Endothelial cell of umbilical vein (primary cell): ENCODE measurements at places on chromosomes 6 and 20. TPM values are rescaled to one million over a fixed set of nuclear protein-coding genes. Genes with fewer than 3 reads are reported as not detected.
A peak's percentile ranks its signal among the peaks of the same experiment; 100 is the strongest.

DNA sequence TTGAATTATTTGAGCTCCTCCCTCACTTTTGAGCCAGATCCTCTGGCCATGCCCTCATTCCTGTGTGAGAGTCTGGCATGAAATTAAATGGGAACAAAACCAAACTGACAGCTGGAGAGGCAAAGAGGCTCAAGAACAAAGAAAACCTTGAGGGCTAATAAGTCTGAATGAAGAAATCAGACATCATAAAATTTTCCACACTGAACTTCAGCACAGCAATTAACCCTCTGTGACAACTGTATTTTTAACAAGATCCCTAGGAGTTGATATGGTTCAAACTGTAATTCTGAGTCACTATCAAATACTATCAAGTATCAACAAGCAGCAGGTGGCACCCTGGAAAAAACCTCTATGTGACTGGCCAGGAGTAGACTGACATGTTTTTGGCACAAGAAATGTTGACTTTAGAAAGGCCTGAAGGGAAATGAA lies 109.4 kb upstream of the EMILIN3 start:
- peaks cover 12% of the 10 kb centered on the region for H3K4me1 ChIP-seq
- no peak overlapping the region for H3K27ac ChIP-seq
- peak; percentile 97 for DNase-seq
- no peak overlapping the region for H3K4me3 ChIP-seq

The ATAT1 gene
- polyA plus RNA-seq: 17.4 and 19.4 TPM in 2 replicates

DNA sequence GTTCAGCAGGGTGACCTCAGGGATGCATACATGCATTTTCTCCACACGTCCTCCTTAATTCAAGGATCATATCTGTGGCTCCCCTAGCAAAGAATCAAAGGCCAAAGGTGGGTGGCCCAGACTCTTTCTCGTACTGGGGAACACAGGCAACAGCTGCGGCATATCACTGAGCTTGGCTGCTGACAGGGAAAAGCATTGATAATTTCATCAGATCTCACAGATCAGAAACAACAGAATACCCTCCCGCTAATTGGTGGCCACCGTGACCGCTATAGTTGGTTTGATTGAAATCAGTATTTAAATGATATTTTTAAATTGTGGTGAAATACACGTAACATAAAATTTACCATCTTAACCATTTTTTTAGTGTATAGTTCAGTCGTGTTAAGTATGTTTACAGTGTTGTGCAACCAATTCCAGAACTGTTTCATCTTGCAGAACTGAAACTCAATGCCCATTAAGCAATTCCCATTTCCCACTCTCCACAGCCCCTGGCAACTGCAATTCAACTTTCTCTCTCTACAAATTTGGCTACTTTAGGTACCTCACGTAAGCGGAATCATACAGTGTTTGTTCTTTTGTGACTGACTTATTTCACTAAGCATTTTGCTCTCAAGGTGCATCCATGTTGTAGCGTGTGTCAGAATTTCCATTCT lies 74.7 kb upstream of the TMEM170B start:
- H3K27me3 ChIP-seq: no peaks in the 10 kb centered on the region
- no peak overlapping the region for H3K4me3 ChIP-seq
- no peaks in the 10 kb centered on the region for H3K4me1 ChIP-seq

The AKAP12 gene
- polyA plus RNA-seq: 36.4 and 46.9 TPM in 2 replicates

The NMBR gene
- 0.08 TPM in 1 of 2 replicates, not detected in the other for polyA plus RNA-seq

The HLA-DRA gene
- not detected in 2 replicates for polyA plus RNA-seq

GRCh38 chr6:2385471-2385983 lies 140.1 kb upstream of the GMDS start:
- H3K36me3 ChIP-seq: no peaks in the 10 kb centered on the region
- no peak overlapping the region for H3K4me3 ChIP-seq
- no peak for DNase-seq
- no peaks in the 10 kb centered on the region for H3K4me1 ChIP-seq

DNA sequence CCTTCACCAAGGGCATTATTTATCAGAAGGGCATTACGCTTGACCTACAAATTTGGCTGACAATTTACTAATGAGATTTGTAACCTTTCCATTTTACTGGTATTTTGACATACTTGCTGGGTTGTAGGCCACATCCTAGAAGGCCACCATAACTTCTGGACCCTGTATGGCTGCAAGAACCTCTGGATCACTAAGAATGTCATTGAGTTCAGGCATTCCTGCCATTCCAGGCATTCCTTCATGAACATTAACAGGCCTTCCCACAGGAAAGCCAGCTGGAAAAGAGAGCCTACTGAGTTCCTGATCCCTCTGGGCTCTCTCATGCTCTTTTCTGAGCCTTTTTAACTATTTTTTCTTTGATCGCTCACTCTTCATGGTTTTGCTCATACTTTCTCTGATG lies 28.4 kb upstream of the SLC35A1 start:
- no peaks in the 10 kb centered on the region for H3K27me3 ChIP-seq
- H3K4me1 ChIP-seq: no peaks in the 10 kb centered on the region
- DNase-seq: no peak
- no peak overlapping the region for H3K4me3 ChIP-seq
- H3K27ac ChIP-seq: no peak overlapping the region

The COL9A1 gene
- not detected in 2 replicates for polyA plus RNA-seq

- no peaks in the 10 kb centered on the region for H3K27me3 ChIP-seq
- no peak for DNase-seq
- no peak overlapping the region for H3K27ac ChIP-seq
- no peaks in the 10 kb centered on the region for H3K36me3 ChIP-seq
- no peak overlapping the region for H3K4me3 ChIP-seq
These were observed 969.1 kb downstream of the KIF16B start for GRCh38 chr20:15603978-15604805.

DNA sequence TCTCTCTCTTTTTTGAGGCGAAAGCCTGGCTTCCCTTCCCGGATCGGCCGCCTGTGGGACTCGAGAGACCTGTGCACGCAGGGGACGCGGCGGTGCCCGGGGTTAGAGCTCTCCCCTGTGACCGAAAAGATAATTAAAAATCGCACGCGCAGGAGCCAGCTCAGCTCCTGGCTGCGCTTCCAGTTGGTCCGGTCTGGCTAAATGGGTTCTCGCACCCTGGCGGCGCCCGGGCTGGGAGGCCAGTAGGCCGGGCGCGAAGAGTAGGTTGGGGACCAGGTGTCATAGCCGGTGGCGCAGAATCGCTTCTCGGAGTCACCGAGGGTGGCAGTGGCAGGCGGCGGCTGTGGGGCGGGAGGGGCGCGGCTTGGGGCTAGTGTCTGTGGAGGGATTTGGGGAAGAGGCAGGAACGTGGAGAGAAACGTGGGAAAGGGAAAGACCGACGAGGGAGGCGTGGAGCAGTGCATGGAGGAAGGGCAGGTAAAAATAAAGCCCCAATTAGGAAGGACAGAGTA lies 41.9 kb upstream of the SUPT3H start:
- DNase-seq: peak; percentile 22
- H3K36me3 ChIP-seq: no peaks in the 10 kb centered on the region
- H3K27ac ChIP-seq: no peak overlapping the region
- H3K4me3 ChIP-seq: no peak overlapping the region
- peaks cover 17% of the 10 kb centered on the region for H3K4me1 ChIP-seq
- H3K27me3 ChIP-seq: peaks cover 69% of the 10 kb centered on the region

GRCh38 chr6:6486595-6486994 lies 101.9 kb upstream of the LY86 start:
- H3K4me1 ChIP-seq: no peaks in the 10 kb centered on the region
- H3K36me3 ChIP-seq: no peaks in the 10 kb centered on the region
- H3K27ac ChIP-seq: no peak overlapping the region
- no peak for DNase-seq
- no peaks in the 10 kb centered on the region for H3K27me3 ChIP-seq
- H3K4me3 ChIP-seq: no peak overlapping the region

The ISM1 gene
- not detected in 2 replicates for polyA plus RNA-seq

The LIN28B gene
- not detected in 2 replicates for polyA plus RNA-seq

DNA sequence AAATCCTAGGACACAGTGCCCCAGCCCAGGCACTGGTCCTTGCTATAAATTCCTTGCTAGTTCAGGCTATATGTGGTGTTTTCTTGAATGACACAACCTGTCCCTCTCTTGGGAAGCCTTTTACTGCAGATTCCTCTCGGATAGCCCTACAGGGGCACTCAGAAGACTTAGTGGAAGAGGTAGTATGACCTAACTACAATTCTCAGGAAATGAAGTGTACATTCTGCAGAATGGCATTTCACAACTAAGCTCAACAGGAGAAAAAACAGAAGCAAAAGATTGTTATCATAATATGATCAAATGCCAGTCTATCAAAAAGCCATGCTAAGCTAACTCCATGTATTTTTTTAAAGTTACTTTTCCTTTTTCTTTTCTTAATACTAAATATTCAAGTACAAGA lies 66.3 kb upstream of the FBXL4 start:
- no peaks in the 10 kb centered on the region for H3K27me3 ChIP-seq
- no peak for DNase-seq
- H3K36me3 ChIP-seq: no peaks in the 10 kb centered on the region
- no peak overlapping the region for H3K27ac ChIP-seq
- no peaks in the 10 kb centered on the region for H3K4me1 ChIP-seq

DNA sequence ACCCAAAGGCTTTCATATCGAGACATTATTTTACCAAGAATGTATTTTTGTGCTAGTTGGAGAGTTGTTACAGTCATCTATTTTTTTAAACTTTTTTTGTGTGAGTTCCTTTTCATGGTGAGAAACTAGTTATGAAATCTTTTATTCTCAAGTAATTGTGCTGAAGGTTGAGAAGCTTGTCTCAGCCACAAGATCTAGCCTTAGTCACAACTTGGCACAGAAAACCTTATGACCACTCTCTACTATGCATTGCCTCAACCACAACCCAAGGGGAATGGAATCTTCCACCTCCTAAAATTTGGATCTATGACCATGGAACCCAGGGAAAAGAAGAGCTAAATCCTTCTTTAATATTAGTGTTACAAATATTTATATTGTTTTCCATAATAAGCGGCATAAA lies 58.5 kb downstream of the HS3ST5 start:
- H3K36me3 ChIP-seq: no peaks in the 10 kb centered on the region
- no peaks in the 10 kb centered on the region for H3K27me3 ChIP-seq
- no peak overlapping the region for H3K4me3 ChIP-seq
- DNase-seq: no peak
- H3K4me1 ChIP-seq: no peaks in the 10 kb centered on the region
- no peak overlapping the region for H3K27ac ChIP-seq

The CDH4 gene
- polyA plus RNA-seq: 0.17 and 0.18 TPM in 2 replicates

DNA sequence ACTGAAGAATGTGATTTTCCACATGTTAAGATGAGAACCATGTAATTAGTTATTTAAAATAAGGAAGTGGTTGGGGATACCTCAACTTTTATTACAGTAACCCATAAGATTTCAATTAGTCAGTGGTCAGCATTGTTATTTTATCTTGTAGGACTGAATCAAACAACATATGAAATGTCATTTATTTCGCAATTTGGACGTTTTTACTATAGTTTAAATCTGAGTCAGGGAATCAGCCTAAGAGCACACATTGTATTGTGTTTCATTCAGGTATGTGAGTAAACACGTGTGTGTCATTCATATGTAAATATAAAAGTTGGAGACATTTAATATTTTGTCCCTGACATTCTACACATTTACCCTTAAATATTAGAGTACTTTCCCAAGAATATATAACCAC lies 1418.7 kb downstream of the GRIK2 start:
- no peaks in the 10 kb centered on the region for H3K27me3 ChIP-seq
- H3K27ac ChIP-seq: no peak overlapping the region
- no peaks in the 10 kb centered on the region for H3K4me1 ChIP-seq

DNA sequence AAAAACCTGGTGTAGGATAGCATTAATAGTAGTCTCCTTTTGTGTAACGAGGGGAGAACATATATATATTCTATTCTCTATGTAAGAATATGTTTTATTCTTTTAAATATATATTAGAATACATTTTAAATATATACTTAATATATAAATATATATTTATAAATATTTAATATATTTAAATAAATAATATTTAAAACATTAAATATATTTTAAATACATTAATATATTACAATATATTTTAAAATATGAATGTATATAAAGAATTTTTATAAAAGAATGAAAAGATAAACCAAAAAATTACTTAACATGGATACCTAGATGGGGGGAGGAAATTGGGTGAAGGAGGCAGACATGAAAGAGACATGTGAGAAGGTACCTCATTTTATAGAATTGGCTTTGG lies 53.0 kb upstream of the ZNF831 start:
- H3K27me3 ChIP-seq: no peaks in the 10 kb centered on the region
- H3K4me3 ChIP-seq: no peak overlapping the region
- H3K4me1 ChIP-seq: no peaks in the 10 kb centered on the region
- no peak for DNase-seq
- H3K36me3 ChIP-seq: no peaks in the 10 kb centered on the region
- H3K27ac ChIP-seq: no peak overlapping the region

The OSTM1 gene
- 23.1 and 28.7 TPM in 2 replicates for polyA plus RNA-seq

The DEF6 gene
- 0.43 and 0.59 TPM in 2 replicates for polyA plus RNA-seq

- H3K36me3 ChIP-seq: no peaks in the 10 kb centered on the region
- H3K4me3 ChIP-seq: no peak overlapping the region
- DNase-seq: no peak
- H3K4me1 ChIP-seq: no peaks in the 10 kb centered on the region
- no peaks in the 10 kb centered on the region for H3K27me3 ChIP-seq
These were observed 293.5 kb downstream of the ARHGAP18 start for GRCh38 chr6:129416337-129416990.

- H3K4me1 ChIP-seq: peaks cover 14% of the 10 kb centered on the region
- no peaks in the 10 kb centered on the region for H3K36me3 ChIP-seq
- peak overlapping the region; percentile 70 for H3K27ac ChIP-seq
- H3K4me3 ChIP-seq: no peak overlapping the region
- peak; percentile 62 for DNase-seq
These were observed 10.3 kb upstream of the ID1 start for GRCh38 chr20:31594558-31595379.

DNA sequence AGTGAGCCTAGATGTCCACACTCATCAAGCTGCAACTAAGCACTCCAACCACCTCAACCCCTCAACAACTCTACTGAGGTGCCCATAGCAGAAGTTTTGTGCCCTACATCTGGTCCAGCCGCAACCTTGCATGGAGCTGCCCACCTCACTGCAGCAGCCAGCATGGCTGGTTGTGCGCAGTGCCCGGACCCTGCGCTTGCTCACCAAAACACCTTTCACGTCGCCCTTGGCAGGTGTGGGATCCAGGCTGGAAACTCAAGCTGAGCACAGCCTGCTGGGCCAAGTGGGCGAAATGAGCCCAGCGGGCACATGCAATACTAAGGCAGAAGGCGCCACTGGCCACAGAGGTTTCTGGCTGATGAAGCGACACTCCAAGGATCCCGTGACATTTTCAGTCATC lies 902.4 kb downstream of the TBC1D32 start:
- no peak overlapping the region for H3K27ac ChIP-seq
- no peaks in the 10 kb centered on the region for H3K4me1 ChIP-seq
- H3K27me3 ChIP-seq: no peaks in the 10 kb centered on the region
- H3K36me3 ChIP-seq: no peaks in the 10 kb centered on the region
- no peak for DNase-seq

The RIOK1 gene
- 8.3 and 9.2 TPM in 2 replicates for polyA plus RNA-seq

The EYS gene
- polyA plus RNA-seq: 0.01 and 0.21 TPM in 2 replicates

DNA sequence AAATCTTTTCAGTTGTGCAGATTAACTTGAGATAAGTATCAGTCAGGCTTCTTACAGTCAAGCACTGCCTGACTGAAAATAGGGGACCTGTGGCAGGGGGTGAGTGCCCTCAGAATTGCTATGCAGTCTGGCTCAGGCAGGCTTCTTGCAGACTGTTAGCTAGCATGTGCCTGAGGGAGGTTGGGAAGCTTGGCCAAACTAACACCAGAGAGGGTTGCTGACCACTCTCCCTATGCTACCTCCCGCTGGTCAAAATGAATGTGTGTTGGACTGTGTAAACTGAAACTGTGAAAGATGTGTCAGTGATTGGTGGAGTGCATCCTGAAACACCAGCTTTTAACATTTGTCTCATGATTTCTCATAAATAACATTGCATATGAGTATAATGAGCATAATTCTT lies 622.3 kb upstream of the IMPG1 start:
- H3K4me3 ChIP-seq: no peak overlapping the region
- H3K27ac ChIP-seq: no peak overlapping the region
- H3K4me1 ChIP-seq: peaks cover 9% of the 10 kb centered on the region
- DNase-seq: no peak
- no peaks in the 10 kb centered on the region for H3K36me3 ChIP-seq

The EDN1 gene
- polyA plus RNA-seq: 492 and 498 TPM in 2 replicates
